Effector memory CD8-positive, alpha-beta T cell (primary cell): ENCODE measurements at places on chromosomes 5 and 9.

GRCh38 chr9:18245911-18246310 is 228.0 kb upstream of the ADAMTSL1 start:
- no peak for DNase-seq

- no peak for DNase-seq
These were observed 4.7 kb upstream of the TBC1D9B start for GRCh38 chr5:179912386-179912785.

GRCh38 chr5:71949772-71950171 is 157.5 kb upstream of the MAP1B start:
- no peak for DNase-seq

GRCh38 chr9:131436376-131436775 is 42.5 kb downstream of the PRRC2B start:
- no peak for DNase-seq

- no peak for DNase-seq
These were observed 48.4 kb upstream of the SUSD3 start for GRCh38 chr9:93010056-93010455.

DNA sequence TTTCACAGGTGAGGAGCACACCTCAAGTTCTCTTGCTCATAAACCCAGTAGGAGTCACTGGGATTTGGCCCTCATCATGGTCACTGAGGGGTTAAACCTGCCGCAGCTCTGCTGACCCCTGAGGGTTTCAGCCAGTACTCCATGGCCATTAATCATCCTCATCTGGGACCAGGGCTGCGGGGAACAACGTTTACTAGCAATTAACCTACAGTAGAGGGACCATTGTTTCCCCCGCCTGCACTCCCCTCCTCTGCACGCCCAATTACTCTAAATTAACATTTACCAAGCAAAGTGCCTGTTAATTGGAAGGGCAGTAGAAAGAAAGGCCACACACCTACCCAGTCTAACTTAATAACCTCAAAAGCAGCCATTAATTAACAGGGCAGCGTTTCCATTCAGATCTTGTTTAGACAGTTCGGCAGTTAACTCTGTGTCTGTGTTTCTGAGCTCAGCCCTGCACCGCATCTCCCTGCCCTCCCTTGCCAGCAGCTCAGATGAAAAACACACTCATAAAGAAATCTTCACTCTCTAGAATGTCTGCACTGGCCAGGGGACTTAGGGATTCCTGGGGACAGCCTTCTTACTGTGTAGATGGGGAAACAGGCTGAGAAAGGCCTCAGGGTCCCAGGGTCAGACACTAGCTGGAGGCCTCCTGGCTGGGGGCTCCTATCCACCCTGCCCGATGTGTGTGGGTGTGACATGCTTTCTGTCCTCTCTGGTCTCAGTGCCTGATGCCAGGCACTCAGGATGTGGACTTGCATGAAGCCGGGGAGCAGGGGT is 51.6 kb downstream of the ALG2 start:
- no peak for DNase-seq

GRCh38 chr5:130337179-130337888 is 433.1 kb downstream of the CHSY3 start:
- DNase-seq, result no peak

DNA sequence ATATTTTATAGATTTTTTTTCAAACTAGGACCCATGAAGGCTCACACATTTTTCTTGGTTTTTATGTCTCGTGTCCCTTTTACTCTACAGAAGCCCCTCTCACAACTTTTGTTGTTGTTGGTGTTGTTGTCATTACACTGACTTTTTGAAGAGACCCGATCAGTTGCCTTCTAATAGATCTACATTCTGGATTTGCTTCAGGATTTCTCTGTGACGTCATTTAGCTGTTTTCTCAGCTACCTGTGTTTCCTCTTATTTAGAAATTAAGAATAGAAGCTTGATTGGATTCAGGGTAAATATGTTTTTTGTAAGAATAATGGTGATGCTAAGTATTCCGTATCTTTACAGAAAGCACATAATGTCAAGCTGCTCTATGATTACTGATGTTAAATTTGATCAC is 213.3 kb upstream of the ZNF462 start:
- DNase-seq, result no peak

DNA sequence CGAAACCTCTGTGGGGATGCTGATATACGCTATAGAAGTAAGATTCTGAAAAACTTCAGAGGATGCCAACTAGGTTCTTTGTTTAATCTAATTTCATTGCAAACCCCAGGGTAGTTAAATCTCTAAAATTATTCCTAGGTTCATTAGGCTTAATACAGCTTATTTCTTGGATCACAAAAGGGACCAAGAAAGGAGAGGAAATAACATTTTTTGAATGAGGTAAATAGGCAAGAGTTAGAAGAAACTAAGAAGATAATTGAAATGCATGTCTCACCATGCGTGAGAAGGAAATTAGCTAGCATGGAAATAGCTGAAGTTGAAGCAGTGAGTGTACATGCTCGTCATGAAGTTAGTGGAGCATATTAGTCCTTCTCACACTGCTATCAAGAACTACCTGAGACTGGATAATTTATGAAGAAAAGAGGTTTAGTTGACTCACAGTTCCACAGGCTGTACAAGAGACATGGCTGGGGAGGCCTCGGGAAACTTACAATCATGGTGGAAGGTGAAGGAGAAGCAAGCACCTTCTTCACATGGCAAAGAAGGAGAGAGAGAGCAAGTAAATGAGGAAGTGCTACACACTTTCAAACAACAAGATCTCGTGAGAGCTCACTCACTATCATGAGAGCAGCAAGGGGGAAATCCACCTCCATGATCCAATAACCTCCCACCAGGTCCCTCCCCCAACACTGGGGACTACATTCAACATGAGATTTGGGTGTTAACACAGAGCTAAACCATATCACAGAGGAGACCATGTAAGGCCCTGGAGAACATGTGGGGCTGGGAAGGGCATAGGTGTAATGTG is 125.1 kb upstream of the OSMR start:
- no peak for DNase-seq

- DNase-seq, result no peak
These were observed 25.9 kb upstream of the KCNIP1 start for GRCh38 chr5:170477906-170478305.

- DNase-seq, result no peak
These were observed 80.1 kb downstream of the ESM1 start for GRCh38 chr5:54905246-54905795.

- DNase-seq, result no peak
These were observed 151.7 kb upstream of the ELL2 start for GRCh38 chr5:96113170-96113939.

DNA sequence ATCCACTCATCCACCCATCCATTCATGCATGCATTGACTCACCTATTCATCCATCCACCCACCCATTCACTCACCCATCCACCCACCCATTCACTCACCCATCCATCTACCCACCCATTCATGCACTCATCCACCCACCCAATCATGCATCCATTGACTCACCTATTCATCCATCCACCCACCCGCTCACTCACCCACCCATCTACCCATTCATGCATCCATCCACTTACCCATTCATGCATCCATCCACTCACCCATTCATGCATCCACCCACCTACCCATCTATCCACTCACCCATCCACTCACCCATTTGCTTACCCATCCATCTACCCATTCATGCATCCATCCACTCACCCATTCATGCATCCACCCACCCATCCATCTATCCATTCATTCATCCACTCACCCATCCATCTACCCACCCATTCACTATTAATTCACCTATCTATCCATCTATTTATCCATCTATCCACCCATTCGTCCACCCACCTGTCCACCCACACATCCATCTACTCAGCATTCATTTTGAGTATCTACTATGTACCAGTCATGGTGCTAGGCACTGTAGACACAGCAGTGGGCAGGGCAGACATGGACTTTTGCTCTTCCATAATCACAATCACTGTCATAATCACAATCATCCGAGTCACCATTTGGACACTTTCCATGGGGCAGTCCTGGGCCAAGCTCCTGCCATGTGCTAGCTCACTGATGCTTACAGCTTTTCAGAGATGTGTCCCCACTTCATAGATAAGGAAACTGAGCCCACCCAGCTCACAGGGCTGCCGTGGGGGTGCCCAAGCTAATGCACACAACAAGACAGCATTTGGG is 34.4 kb downstream of the HMCN2 start:
- DNase-seq, result no peak

DNA sequence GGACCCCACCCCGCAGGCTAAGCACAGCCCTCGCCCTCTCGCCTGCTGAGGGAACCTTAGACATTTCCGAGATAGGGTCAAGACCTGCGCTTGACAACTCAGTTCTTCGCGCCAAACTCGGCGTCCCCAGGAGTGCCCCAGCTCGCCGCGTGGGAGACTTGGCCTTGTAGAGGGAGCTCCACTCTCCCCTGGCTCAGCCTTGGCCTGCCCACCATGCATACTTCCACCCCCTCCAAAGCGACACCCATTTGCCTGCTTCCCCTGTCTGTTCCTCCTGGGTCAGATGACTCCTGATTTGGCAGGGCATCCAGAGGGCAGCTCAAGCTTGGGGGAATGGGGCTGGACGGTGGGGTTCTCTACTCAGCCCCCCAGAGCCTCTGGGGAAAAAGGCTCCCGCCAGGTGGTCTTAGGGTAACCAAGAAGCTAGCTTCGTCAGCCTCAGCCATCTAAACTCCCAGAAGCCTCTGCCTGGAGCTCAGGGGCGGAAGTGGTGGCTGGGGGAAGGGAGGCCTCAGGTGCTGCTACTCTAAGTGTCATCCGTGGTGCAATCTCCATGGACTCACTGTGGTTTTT is 560 bp downstream of the DOCK2 start:
- DNase-seq, result peak; percentile 63

- no peak for DNase-seq
These were observed 99.2 kb upstream of the GNAQ start for GRCh38 chr9:78130853-78131252.

DNA sequence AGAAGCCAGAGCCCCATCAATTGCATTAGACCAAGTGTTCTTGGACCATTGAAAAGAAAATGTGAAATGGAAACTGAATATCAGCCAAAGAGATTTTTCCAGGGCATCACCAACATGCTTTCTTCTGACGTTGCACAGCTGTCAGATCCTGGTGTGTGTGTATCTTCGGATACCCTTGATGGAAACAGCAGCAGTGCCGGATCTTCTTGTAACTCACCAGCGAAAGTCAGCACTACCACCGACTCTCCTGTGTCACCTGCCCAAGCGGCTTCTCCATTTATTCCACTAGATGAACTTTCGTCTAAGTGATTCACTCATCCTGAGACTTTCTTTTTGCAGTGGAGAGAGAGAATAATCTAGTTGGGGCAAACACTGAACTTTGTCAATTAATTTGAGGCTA is 75.7 kb downstream of the PIP5K1B start:
- DNase-seq, result no peak

DNA sequence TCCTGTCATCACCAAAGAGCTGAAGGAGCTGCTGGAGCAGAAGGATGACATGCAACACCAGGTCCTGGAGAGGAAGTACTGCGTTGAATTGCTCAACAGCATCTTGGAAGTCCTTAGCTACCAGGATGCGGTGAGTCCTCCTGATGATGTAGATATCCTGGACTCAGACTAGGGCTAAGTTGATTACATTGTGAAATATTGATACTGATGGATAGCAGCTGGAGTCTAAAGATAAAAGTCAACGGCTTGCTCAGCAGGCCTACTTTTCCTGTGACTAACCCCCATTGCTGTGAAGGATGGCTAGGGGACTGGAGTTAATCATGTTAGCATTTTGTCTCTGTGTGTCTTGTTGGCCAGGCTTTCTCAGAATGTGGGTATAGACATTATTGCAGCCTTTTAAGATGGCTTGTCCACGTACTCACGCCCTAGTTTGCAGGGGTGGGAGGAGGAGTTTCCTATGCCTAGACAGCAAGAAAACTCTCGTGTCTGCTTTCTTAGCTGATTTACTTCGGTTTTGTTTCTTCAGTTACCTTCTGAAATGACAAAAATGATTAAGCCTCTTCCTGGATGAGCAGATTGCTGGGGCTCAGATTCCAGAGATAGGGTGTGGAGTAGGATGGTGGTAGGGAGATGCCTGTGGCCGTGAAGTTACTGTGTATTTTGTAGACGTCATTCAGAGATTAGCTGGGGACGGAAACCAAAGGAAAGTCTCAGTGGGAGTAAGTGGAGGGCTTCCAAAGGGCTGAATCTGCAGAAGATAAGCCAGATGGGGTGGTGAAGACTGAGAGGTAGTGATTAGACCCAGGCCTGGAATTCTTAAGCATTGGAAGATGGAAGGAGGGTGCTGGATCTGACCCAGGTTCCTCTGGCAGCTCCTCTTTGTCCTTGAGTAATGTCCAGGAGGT is 166.3 kb downstream of the DOCK2 start:
- no peak for DNase-seq

- no peak for DNase-seq
These were observed 71.3 kb downstream of the LMNB1 start for GRCh38 chr5:126848253-126848652.

GRCh38 chr5:139453683-139454567 is 8.6 kb downstream of the ECSCR start:
- DNase-seq, result peak; percentile 53

GRCh38 chr5:32595118-32595517 is 9.8 kb downstream of the SUB1 start:
- no peak for DNase-seq

- DNase-seq, result no peak
These were observed 11.0 kb downstream of the TMEM268 start for GRCh38 chr9:114621975-114622609.

- no peak for DNase-seq
These were observed 1.1 kb upstream of the GNPDA1 start for GRCh38 chr5:142013734-142014521.

DNA sequence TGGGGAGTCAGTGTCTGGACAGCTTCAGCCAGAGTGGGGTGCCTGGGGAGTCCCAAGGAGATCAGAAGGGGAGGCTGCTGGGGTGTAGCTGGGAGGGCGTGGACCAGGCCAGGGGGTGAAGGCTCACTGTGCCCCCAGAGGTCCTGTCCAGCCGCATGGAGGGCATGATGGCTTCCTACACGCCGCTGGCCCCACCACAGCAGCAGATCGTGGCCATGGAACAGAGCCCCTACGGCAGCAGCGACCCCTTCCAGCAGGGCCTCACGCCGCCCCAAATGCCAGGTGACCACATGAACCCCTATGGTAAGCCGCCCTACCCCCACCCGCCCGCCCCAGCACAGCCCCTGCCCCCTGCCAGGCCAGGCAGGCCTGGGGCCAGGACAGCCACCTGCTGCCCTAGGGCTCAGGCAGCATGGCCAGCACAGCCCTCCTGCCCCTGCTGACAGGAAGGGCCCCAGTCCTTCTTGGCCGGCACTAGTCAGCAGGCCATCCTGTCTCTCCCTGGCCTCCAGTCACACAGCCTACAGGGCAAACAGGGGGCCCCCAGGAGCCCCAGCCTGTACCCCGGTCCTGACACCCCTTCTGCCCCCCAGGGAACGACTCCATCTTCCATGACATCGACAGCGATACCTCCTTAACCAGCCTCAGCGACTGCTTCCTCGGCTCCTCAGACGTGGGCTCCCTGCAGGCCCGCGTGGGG is 82.1 kb downstream of the LMX1B start:
- no peak for DNase-seq
